ENCODE measurements at places on chromosomes 7 and 10.

- no peak for DNase-seq
Measured at GRCh38 chr7:74586258-74587175, 71.0 kb upstream of the GTF2I start.

DNA sequence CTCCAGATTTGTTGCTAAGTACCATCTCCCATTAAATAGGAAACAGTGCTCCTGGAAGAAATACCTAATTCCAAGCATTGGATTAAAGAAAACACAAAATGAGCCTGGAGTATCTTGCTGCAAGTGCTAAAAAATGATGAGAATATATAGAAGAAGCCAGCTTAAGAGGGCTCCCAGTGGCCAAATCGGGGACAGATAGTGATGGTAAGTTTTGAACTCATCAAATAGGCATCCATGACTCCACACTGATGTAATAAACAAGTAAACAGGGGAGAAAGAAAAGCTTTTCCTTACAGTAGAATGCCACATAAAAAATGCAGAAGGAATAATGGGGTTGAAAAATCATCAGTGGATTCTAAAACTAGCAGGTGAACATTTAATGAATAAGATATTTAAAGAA, 72.4 kb downstream of the CTTNBP2 start:
- no peak for DNase-seq

DNA sequence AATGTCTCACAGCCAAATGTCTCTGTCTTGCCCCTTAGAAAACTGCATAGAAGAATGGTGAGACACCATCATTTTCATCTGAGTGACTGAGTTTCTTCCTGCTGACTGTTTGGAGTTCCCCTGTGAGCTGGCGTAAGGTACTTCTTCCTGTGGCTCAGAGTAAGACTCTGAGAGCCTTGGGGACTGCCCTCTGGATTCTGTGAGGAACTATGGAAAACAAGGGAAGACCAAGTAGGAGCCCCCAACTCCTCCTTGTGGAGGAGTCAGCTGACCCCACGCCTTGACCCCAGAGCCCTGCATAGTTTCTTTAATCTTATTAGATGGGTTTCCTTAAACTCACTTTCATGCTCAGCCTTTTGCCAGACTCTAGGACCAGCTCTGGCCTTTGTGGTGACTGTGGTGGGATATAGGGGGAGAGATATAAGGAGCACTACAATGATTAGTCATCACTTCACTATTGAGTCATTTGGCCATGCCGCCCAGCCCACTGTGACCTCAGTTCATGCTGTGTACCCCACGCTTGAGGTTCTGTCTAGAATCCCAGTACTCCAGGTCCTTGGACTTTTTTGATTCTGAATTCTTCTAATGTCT, 51.8 kb upstream of the FAM133B start:
- no peak for DNase-seq

DNA sequence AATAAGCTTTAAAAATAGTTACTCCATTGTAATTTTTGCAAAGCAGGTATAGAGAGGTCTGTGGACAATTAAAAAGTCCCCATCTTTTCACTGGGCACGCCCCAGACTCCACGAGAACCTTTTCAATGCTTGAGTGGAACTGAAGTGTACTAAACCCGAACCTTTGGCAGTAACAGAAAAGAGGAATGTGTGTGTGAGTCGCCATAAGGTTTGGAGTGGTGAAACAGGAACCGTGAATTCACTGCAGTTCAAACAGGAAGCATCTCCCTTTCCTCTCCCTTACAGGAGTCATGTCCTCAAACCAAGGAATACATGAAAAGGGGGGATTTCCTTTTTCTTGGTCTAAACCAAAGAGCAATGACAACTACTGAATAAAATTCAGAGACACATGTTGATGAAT, 23.2 kb downstream of the NDUFB2 start:
- no peak for DNase-seq

DNA sequence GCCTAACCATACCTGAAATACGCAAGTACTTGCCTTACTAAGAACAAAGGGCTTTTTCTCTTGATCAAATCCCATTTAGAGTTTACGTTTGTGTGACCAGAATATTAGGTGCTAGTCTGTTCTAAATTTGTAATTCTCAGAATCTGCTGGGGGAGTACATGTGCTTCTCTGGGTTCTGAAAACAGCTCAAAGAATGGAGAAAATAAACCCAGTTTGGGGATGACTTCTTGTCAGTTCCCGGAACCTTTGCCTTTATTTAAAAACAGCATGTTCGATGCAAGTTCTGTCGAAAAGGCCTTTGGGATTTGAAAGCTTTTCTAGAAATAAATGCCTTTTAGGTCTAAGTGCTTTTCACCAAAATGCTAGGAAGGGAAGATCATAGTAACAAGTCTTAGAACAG, 147.0 kb downstream of the ARID5B start:
- no peak for DNase-seq

DNA sequence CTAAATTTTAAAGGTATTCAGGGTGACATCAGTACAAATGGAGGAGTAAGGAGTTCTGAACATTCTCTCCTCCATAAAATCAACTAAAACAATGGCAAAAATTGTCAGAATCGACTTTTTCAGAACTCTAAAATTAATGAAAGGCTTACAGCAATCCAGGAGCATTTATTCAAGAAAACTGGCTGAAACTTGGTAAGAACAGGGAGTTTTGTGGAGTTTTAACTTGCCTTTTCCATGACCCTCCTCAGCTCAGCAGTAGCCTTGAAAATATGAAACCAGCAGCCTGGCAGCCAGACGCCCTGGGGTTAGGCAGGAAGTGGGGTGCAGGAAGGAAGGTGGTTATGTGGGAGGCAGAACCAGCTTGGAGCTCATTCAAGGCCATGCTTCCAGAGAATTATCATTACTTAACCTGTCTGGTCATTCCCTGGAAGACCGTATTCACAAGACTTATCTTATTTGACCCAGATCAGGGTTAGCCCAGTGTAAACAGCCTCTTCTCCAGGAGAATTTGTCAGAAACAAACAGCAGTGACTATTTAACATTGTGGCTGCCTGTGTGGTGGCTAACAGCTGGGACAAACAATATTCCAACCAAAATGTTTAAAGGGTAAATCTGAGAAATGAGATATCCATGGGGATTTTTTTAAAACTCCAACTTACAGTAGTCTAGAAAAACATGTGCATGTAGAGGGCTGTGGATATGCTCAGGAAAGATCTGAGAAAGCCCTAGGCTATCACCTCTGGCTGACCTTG, 75.7 kb upstream of the MACROH2A2 start:
- no peak for DNase-seq

- no peak for DNase-seq
Measured at GRCh38 chr10:734481-734880, 45.0 kb upstream of the DIP2C start.

DNA sequence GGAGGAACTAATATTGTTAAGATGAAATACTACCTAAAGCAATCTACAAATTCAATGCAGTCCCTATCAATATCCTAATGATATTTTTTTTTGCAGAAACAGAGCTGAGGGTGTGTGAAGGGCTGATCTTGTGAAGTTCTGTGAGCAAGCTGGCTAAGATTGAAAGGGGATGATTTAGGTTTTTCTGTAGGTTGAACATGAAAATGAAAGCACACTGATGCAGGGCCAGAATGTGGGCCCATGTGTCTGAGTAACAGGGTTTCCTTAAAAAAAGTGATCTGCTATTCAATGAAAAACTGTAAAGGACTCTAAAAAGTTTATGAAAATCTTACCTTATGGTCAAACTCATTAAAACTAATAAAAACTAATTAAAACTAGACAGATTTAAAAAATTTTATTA, 47.4 kb downstream of the GRB10 start:
- no peak for DNase-seq

DNA sequence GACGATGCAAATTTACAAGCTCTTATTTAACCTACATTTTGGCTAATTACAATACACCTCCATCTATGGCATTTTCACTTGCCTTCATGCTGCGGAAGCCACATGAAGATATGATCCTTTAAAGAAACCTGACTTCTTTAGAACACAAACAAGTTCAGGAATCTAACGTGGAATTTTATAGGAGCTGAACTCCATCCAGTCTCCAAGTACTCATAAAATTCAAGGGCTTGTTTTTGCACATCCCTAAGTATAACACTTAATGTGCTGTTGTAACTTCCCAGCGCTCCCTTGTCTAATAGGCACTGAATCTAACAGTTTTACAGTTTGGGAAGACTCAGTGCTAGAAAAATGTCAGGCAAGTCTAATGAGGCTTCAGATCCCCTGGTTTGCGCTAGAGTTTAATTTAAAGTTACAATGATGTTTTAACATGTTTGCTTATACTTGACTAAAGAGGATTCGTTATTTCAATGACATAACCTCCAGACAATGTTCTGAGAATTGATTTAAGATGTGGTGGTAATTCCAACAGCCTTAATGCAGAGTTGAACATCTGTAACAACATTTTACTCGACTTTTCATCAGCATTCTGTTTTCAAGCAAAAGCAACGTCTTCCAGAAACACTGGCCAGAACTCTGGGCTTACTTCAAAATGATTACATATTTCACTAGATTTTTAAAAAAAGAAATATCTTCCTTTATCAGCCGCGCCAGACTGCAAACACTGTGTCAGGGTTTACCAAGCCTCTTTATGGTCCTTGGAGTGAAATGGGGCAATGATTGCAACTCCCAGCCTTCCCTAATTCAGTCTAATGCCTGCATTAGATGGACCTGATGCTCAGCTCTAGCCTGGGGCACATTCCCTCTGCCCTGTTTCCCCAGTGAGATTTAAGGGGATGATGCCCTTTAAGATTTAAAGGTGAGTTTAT, 664.3 kb downstream of the KCNMA1 start:
- DNase-seq, result no peak

- no peak for DNase-seq
Measured at GRCh38 chr7:121288894-121289293, 39.9 kb upstream of the WNT16 start.

DNA sequence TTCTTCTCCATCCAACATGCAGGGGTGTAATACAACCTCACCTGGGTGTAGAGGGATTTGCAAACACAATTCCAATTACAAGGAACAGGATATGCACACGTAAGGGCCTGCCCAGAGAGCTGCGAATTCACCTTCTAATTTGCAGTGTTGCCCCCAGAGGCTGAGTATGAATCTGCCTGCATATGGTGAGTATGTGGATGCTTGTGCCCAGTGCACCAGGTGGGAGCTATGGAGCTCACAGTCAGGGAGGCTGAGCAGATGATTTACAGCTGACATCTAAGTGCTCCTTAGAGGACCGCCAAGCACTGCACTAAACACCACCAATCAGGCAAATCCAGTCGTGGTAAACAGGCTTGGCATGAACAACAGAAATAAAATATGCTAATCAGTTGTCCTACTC, 132.0 kb downstream of the RELN start:
- no peak for DNase-seq

- no peak for DNase-seq
Measured at GRCh38 chr7:132783824-132784223, 207.6 kb upstream of the PLXNA4 start.

DNA sequence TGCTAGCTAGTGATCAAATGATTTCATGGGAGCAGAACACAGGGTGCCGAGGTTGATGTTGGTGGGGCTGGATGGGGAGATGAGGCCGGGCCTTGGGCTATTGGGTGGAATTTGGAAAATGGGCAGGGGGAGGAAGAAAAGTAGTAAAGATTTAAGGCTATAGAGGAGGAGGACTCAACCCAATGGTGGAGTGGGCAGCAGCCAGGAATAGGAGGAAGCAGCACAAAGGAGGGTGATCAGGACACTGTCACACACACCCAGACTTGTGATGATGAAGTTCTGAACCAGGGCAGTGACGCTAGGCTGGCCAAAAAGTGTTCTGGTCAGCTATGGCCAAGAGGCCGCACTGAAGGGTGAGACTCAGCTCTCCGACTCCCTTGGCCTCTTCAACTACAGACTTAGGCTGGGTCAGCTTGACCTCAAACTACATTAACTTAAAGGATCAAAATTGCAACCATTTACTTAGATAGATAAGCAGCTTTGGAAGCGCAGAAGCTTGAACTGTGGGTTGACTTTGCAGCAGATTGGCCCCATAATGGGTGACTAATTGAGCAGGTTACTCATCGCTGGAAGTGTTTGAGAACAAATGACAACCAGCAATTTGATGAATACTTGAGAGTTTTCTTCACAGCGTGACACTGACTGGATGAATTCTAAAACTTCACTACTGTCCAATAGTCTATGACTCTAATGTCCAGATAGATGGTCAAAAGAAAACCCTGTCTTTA, 29.4 kb upstream of the GPR26 start:
- DNase-seq, result no peak

- no peak for DNase-seq
Measured at GRCh38 chr7:37973915-37974314, 53.5 kb downstream of the EPDR1 start.

DNA sequence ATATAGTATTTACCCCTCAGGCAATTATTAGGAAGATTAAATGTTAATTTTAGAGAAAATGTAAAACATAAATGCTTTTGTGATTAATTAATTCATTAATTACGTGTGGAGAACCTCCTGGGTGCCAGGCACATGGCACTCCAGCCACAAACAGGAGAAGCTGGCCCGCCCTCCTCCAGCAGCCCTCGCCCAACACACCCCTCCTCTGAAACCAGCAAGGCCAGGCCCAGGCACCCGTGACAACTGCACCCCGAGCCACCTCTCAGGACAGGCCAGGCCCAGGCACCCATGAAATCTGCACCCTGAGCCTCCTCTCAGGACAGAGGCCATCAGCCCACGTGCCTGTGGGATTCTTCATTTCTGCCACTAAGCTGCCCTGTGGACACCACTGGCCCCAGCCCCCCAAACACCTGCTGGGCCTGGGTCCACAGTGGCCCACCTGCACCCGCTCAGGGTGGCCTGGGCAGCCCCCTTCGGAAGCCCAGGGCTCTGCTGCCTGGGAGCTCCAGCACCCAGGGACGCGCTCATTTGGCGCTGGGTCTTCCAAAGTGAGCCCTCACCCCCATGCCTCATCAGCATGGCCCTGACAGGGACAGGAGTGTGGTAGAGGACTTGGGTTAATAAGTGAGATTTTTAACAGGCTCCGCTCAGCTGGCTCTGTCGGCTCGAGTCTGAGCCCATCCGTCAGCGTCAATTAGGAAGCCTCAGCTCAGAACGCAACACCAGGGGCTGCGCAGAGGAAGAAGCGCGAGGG, 482.1 kb downstream of the DNAJB6 start:
- no peak for DNase-seq

- DNase-seq, result no peak
Measured at GRCh38 chr10:28913436-28914237, 236.3 kb downstream of the BAMBI start.

Measured in liver (tissue), 10 donors.